Thoracic aorta (tissue), 2 donors: ENCODE measurements at places on chromosomes 12 and 14. TPM values are rescaled to one million over a fixed set of nuclear protein-coding genes. Genes with fewer than 3 reads are reported as not detected.
A peak's percentile ranks its signal among the peaks of the same experiment; 100 is the strongest.

GRCh38 chr12:80053051-80053790, 46.1 kb upstream of the OTOGL start:
- DNase-seq, result peak; percentile 57

DNA sequence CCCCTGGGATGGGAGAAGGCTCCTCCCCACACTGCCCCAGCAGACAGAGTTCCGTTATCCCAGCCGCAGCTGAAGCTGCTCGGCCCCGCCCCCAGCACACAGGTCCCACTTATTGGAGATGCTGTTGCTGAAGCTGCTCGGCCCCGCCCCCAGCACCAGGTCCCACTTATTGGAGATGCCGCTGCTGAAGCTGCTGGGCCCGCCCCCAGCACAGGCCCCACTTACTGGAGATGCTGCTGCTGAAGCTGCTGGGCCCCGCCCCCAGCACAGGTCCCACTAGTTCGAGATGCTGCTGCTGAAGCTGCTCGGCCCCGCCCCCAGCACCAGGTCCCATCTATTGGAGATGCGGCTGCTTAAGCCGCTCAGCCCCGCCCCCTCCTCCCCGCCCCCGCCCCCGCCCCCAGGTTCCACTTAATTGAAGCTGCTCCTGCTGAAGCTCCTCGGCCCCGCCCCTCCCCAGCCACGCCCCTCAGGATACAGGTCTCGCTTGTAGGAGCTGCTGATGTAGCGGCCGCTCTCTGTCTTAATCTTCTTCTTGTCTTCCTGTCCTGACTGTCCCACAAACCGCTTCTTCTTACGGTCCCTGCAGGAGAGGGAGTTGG, 12.0 kb downstream of the CFAP73 start:
- no peak for DNase-seq

DNA sequence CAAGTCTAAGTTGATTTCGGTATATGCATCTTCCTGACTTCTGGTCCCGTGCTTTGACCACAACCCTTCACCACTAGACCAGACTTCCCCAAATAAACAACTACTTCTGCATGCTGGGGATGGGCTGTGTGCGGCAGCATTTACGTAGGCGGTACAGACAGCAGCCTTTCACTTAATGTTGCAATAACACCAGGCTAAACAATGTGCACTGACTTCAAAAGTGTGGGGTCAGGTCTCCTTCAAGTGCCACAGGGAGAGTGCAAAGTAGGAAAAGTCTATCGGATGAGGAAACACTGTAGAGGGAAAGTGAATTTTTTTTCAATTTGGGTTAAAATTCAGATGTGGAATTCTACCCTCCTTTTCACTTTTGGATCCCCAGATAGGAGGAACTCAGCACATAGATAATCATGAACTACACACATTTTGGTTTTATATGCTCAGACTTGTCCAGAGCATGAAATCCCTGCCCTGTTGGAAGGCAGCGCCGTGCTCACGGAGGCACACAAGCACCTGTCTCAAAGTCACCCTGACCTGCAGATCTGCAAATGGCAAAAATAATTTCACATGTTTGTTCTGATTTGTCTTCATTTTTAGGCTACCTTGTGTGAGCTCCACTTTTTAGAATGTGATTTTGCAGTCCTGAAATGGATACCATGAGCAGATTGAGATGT, 3.6 kb upstream of the FOS start:
- no peak for DNase-seq

- no peak for DNase-seq
These were observed 100.6 kb downstream of the TNFAIP2 start for GRCh38 chr14:103223818-103224352.

DNA sequence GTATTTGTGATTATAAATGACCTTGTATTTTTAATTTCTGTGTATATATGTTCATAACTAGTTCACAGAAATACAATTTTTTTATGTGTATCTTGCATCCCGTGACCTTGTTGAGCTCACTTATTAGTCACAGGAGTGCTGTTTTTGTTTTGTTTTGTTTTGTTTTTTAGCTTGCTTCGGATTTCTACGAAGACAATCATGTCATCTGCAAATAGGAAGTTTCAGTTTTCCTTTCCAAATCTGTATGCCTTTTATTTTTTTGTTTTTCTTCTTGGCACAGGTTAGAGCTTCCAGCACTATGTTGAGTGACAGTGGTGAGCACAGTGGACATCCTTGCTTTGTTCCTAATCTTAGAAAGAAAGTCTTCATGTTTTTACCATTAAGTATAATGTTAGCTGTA, 229.2 kb upstream of the GARIN6 start:
- DNase-seq, result no peak

The GPRC5A gene
- 123 TPM for total RNA-seq

The RPL10L gene
- total RNA-seq, result not detected

The TDRD9 gene
- 12.0 TPM for total RNA-seq
